CD4-positive, alpha-beta T cell (primary cell): ENCODE measurements at places on chromosomes 2 and 18.
A peak's percentile ranks its signal among the peaks of the same experiment; 100 is the strongest.

- no peak for DNase-seq
Observed at GRCh38 chr2:169361706-169362117, 622 bp downstream of the LRP2 start.

DNA sequence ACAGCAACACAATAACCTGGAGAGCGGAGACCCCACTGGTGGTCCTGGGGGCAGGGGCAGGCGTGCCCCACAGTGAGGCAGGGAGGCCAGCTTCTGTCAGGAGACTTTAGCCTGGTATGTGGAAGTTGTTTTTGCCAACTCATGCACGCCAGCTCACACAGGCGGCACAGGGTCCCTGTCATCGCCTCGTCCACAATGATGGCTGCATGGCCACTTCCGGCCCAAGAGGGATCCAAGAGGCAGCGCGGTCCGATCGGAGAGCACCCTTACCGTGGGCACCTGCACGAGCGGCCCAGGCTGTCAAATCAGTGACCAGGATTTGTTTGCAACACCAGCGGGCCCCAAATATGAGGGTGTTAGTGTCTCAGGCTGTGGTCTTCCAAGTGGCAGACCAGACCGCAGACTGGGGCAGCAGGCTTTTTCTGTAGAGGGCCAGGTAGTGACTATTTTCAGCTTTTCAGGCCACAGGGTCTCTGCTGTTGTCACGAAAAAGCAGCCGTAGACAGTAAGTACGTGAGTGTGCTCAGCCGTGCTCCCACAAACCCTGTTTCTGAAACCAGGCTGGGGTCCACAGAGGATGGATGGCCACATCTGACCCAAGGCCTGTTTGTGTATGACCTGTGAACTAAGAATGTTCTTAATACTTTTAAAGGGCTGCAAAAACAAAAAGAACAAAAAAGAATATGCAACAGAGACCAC is 21.2 kb downstream of the SNED1 start:
- no peak for DNase-seq

GRCh38 chr2:135740206-135740605 is 1.4 kb upstream of the UBXN4 start:
- DNase-seq = no peak

- no peak for DNase-seq
Observed at GRCh38 chr2:1799174-1799573, 54.9 kb upstream of the PXDN start.

DNA sequence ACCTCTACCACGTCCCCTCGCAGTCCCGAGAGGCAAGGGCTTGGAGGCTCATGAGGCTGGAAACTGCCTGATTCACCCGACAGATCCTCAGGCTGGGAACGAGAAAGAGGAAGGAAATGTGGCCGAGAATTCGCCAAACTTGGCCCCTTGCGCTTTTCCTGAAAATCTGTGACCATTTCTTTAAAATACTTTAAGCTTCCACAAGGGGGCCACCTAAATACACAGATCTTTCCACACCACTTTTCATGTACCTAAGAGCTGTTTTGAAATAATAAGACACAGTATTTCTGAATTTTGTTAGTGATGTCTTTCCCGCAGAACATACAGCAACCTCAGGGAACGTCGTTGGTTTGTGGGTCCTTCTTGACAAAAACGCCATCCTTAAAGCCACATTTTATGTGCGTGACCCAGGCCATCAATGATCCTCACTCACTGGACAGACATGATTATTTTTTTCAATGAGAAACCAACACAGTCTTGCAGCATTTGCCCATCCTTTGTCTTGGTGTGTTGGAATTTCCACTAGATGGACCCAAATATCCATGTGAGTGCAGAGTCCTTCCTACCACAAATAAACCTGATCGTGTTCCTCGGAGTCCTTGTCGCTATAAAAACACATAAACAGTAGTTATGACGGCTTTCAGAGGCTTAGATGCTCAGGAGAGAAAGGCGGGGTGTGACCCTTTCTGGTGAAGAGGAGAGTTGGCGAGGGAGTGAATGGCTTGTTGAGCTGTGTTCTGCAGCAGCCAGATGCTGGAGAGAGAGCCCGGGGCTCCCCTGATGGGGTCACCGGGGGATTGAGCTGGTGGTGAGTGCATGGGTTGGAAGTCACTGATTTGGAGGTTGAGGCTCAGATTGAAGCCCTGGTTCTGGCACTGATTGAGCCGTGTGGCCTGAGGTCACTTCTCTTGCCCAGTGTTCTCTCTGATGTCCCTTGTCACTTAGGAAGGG is 25.0 kb downstream of the DCDC2C start:
- no peak for DNase-seq

DNA sequence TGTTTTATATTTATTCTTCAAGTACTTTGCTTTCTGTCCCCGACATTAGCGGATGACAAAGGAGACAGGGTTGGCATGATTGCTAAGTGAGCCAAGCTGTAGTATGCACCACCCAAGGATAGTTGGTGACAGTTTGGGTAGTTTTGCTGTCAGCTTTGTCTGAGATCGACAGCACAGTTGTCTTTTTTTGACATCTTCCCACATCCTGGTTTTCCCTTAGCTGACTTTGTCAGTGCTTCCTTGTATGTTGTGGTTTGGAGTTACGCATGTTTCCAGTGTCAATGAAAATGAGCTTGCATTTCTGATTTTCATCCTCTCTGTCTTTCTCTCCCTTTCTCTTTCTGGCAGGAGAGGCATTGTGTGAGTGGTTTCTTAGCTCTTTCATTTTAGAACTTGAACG is 44.6 kb upstream of the DOCK10 start:
- DNase-seq = no peak

GRCh38 chr2:70190418-70191243 is at the start of gene C2orf42:
Gene C2orf42 (minus strand): TSS chr2:70191019. CDS start chr2:70181985, 9,034 bp downstream.
- peak; percentile 91 for DNase-seq
